Myocyte (in vitro differentiated cells): ENCODE measurements at places on chromosomes 7 and 10. TPM values are rescaled to one million over a fixed set of nuclear protein-coding genes. Genes with fewer than 3 reads are reported as not detected.

DNA sequence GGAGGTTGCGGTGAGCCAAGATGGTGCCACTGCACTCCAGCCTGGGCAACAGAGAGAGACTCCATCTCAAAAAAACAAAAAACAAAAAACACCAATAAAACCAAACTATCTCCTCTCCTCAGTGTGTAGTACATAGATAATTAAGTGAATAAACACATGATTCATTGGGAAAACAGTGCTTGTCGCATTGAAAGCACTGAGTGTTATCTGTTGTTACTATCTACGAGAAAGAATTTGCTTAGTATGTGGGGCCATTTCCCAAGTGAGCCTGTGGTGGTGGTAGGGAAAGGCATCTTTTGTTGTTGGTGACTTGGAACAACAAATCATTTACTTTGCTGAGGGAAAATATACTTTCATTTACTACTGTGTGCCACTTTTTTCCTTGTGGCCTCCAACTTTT is 42.6 kb downstream of the RSBN1L start:
- no peak for DNase-seq

- DNase-seq: no peak
These were observed 152.0 kb upstream of the PCBD1 start for GRCh38 chr10:71040343-71040742.

DNA sequence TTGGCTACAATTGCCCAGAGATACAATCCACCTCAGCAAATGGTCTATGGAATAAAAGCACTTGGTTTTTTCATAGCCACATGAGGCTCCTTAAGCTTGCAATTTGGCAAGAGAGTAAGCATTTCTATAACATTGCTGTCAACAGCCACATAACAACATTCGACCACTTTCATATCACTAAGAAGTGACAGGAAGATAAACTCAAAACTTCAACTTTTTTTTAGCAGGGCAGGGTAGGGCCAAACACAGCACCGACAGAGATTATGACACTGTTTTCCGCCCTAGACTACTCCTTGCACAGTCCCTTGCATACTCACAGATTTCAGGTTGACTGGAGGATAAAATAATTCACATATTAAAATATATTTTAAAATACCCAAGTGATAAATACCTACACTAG is 185.4 kb downstream of the JAZF1 start:
- no peak for DNase-seq

GRCh38 chr10:129047600-129047999 is 419.4 kb upstream of the MGMT start:
- DNase-seq: no peak

DNA sequence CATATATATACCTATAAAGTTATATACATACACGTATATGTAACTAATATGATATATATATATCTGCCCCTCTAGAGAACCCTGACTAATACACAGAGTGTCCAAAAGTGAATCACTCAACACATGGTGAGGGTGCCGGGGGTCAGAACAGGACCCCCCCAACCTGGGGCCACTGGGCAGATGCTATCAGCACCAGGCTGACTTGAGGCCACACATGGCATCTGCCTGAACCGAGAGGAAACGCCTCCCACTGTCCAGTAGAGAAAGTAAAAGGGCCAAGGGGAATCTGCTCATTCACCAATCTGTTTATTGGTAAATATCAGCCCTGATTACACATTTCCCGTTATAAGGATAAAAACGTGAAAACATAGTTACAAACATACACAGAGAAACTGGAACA is 218.3 kb downstream of the PTPRN2 start:
- no peak for DNase-seq

GRCh38 chr10:117621795-117622420 is 79.4 kb downstream of the EMX2 start:
- no peak for DNase-seq

DNA sequence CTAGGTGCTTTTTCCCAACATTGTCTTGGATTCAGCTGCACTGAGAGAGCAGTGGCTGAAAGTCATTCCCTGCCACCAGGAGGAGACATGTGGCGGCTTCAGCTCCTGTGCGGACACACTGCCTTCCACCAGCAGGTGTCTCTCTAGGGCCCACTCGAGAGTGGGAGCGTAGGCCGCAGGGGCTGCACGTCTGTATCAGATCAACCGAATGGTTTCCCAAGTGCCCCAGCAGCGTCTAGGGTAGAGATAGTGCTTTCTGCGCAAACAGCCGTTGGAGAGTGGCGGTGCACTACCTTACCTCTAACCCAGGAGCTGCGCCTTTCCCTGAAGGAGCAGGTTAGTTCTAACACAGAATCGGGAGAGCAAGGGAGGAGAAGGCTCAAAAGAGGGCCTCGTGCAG is 31.7 kb downstream of the PAPOLB start:
- DNase-seq: peak; percentile 11

DNA sequence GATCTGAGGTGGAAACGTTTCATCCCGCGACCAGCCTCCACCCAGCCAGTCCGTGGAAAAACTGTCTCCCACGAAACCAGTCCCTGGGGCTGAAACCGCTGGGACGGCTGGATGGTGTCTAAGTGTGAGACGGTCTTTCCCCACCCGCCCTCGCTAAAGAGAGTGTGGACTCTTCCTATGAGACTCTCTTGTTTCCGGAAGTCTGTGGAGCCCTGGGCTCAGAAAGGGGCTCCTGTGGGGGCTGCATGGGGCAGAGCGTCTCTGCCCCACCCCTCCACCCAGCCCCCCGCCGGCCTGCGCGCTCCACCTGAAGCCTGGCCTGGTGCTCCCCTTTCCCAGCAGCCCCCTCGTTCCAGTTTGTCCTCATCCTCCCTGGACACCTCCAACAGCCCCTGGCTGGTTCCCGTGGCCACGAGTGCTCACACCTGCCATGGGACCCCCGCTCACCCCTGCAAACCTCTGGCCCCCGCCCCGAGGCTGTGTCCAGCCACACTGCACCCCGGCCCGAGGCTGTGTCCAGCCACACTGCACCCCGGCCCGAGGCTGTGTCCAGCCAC is 28.7 kb downstream of the CFAP46 start:
- no peak for DNase-seq

- DNase-seq: no peak
These were observed 464.9 kb upstream of the NRP1 start for GRCh38 chr10:33799281-33799943.

DNA sequence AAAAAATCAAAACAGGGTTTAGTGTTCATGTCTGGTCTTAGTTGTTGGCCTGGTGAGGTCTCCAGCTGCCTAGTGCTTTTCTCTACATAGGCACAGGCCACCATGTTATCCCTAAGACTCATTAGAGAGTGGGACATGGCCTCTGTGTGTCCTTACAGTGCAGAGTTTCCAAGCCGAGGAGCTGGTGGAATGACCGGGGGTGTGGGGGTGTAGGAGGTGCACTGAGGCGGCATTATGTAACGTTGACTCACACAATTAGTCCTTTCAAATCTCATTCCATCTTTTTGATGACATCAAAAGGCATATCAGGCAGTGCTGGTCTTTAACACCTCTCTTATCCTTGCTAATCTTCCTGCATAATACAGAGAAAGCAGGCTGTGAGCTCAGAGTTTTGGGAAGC is 71.3 kb downstream of the MTPN start:
- no peak for DNase-seq

- no peak for DNase-seq
These were observed 158.2 kb downstream of the CELF2 start for GRCh38 chr10:11175823-11176243.

DNA sequence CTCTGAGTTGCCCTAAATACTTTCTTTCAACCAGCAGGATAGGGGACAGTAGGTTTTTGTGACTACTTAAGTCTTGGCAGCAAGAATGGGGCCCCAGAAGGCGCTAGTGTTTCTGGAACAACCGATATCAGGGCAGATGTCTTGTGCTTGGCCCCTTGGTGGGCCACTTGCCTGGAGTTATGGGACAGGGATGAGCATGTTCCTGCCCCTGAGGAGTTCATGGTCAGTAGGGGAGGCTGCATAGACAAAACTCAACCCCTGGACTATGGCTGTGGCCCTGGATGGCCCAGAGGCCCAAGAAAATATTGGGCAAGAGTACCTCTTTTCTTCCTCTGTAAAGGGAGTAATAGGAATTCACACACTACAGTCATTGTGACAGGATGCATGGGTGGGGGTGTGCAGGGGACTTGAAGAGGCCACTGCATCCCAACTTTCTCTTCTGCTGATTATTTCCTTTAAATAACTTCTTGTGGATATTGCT is 57.7 kb upstream of the IGFBP3 start:
- DNase-seq: no peak

DNA sequence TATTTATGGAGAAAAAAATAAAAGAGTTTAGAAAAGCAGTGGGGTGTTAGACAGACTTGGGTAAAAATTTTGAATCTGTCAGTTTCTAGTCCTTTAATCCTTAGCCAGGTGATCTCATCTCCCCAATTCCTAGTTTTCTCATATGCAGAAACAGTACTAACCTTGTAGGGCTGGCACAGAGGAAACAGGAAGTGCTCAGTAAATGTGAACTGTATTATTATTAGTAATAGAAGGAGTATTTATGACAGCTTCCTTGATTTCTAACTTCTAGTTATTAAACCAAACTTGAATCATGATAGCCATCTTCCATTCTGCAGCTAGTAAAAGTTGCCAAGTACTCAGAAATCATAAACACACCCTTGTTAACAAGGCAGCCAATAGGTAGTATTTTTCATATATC is 12.5 kb downstream of the TBX20 start:
- no peak for DNase-seq

DNA sequence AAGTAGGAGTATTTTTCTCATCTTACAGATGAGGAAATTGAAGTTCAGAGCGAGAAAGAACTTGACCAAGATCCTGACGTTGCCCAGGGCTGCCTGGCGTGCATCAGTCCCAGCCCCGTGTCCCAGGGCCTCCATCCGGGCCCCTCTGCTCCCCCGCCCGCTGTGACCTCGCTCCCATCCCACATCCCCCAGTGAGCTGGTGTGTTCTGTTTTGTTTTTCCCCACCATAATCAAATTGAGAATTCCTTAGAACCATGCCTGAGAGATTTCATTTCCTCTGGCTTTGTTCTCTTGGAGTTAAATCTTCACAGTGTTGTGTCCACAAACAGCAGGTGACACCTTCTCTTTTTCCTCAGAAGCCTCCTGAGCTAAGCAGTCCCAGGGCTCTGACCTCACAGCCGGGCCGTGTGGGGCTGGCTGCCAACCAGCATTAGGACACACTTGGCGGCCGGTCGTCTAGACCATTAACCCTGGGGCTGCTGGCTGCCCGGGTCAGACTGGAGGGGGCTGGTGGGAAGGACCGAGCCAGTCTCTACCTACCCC is 44.3 kb downstream of the PFKP start:
- no peak for DNase-seq

Gene VSTM4
- 21.5 and 25.2 TPM in 2 replicates for total RNA-seq

Gene GARIN1A
- 1.3 and 1.5 TPM in 2 replicates for total RNA-seq

Gene ALKBH4
- 17.5 and 28.7 TPM in 2 replicates for total RNA-seq

Gene AGBL3
- 2.9 and 6.5 TPM in 2 replicates for total RNA-seq

Gene NME8
- not detected in 2 replicates for total RNA-seq

Gene PYROXD2
- 7.3 and 9.7 TPM in 2 replicates for total RNA-seq

Gene ARHGAP19
- total RNA-seq: 4.7 and 4.8 TPM in 2 replicates

Gene NCF1
- not detected in 2 replicates for total RNA-seq
